ENCODE measurements at places on chromosomes 7 and 10.

DNA sequence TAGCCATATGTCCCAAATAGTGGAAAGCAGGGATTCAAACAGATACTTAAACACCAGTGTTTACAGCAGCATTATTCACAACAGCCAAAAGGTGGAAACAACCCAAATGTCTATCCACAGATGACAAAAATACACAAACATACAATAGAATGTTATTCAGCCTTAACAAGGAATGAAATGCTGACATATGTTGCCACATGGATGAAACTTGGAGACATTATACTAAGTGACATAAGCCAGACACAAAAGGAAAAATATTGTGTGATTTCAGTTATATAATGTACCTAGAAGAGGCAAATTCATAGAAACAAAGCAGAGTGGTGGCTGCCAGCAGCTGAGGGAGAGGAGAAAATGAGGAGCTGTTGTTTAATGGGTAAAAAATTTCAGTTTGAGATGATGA, 533.9 kb upstream of the FZD8 start:
- no peak for DNase-seq

GRCh38 chr7:24738577-24738976, 18.7 kb downstream of the GSDME start:
- DNase-seq = no peak

DNA sequence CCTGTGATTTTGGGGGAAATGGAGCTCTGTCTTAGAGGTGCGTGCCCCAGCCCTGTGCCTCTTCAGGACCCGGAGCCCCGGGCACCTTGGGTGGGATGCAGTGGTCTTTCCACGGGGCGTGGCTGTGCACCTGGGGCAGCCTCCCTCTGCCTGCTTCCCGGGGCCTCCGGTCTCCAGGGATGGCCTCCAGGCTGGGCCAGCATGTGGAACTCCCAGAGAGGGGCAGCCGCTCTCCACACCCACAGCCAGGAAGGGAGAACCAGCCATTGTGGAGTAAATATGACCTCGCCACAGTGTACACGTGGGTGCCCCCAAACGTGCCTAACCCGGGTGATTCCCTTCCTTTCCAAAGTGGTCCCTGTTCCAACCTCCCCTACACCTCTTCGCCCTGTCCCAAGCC, 52.6 kb downstream of the JAKMIP3 start:
- DNase-seq = no peak

DNA sequence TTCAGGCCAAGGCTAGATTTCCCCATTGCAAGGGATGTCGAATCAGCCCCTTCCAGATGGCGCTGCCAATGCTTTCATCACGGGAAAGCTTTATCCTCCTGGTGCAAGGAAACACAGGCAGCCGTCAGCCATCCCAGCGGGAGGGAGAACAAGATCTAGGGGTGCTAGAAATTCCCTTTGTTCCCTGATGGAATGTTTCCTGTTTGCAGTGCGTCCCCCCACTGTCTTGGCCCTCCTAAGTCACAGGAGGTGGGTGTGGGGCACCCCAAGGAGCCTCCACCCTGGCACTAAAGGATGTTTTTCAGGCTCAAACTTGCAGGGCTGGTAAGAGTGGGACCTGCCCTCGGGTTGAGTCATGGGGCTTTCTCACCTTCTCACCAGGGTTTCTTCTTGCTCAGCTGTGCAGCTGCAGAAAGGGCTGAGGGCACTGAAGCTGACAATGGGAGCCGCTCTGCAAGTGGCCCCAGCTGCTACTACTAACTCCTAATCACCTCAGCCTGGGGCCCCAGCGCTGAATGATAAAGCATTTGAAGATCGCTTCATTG, 103.6 kb downstream of the PRPF18 start:
- DNase-seq = no peak

DNA sequence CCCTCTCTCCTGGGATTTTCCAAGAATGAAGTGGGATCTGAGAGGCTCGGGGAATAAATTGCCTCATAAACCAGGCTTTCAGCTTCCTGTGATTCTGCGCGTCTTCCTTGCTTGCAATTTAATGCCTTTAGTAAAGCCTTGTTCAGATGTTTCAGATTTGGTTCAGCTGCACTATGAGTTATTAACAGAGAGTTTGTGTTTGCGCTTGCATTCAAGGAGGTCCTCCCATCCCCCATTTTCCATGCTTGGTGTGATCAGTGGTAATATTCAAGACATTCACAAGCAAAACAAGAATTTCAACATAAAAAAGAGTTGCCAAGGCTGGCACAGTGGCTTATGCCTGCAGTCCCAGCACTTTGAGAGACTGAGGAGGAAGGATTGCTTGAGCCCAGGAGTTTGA, 1068.9 kb downstream of the TYW1 start:
- no peak for DNase-seq

GRCh38 chr10:128657548-128657947, 531.3 kb upstream of the MKI67 start:
- no peak for DNase-seq

GRCh38 chr10:87750817-87751216, 67.2 kb downstream of the ATAD1 start:
- no peak for DNase-seq

DNA sequence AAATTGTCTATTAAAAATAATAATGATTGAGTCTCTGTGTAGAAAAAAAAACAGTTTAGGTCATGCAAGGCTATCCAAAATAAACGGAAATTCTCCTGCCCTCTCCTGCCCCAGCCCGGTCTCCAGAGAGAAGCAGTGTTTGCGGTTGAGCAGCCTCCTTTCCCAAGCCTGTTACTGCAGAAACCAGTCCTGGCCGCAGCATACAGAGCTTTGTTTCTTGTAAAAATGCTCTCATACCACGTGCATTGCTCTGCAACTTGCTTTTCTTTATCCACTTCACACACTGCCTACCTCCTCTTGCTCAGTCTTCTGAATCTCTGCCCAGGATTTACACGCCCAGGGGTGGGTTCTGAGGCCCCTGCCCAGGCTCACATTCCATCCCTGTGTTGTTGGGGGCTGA, 34.4 kb upstream of the CUL1 start:
- no peak for DNase-seq

DNA sequence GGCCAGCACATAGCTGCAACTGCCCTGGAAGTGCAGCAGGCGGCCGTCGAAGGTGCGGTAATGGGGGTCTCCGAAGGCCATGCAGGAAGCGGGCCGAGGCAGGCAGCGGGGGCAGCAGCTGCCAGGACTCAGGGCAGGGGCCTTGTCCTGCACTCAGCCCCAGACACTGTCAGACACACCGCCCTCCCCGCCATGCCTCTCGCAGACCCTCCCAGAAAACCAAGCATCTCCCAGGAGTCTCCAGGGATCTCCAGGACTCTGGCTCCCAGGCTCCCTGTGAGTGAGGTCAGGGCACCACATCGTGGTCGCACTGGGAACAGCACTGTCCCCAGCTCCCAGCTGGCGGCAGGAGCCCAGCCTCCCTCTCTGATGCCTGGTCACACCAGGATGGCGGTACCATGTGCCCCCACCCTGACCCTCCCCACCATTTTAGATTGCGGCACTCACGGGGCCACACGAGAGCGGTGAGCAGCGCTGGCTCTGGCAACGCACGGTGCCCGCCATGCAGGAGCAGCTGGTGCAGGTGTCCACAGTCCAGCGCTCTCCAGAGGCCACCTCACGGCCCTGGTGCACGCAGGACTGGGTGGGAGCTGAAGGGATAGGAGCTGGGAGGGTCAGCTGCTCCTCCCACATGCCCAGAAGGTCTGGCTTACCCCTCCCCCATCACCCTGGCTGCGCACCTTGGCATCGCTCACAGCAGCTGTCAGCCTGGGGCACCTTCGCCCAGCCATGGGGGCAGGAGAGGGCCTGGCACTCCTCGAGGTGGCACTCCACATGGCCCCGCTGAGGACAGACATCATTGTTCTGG, 17.5 kb downstream of the ATP6V1F start:
- DNase-seq = no peak

GRCh38 chr10:110165239-110165638, 42.2 kb upstream of the MXI1 start:
- DNase-seq = no peak

DNA sequence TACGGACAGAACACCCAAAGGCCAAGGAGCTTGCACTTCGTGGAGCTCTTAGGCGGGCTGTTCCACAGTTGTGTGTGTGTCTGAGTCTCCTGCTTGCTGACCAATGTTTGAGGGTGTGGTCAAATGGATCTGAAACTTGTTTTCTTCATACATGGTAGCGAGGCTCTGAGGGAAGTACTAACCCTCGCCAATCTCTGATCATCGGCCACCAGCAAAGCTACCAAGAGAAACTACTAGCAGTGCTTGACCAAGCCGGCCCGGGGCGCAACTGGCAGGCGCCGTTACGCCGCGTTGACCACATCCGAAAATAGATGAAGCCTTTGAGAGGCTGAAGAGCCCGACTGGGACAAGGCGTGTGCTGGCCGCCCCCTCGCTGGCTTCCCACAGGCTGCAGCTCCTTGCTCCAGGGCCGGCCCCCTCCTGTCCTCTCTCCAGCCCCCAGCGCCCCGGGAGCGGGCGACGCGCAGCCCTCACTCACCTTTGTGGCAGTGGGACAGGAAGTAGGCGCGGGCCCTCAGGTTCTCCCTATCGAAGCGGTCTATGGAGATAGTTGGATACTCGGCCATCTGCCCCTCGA, 384 bp downstream of the DCLRE1C start:
- DNase-seq = peak; percentile 25

GRCh38 chr7:7178081-7178480, 4.3 kb upstream of the C1GALT1 start:
- no peak for DNase-seq

DNA sequence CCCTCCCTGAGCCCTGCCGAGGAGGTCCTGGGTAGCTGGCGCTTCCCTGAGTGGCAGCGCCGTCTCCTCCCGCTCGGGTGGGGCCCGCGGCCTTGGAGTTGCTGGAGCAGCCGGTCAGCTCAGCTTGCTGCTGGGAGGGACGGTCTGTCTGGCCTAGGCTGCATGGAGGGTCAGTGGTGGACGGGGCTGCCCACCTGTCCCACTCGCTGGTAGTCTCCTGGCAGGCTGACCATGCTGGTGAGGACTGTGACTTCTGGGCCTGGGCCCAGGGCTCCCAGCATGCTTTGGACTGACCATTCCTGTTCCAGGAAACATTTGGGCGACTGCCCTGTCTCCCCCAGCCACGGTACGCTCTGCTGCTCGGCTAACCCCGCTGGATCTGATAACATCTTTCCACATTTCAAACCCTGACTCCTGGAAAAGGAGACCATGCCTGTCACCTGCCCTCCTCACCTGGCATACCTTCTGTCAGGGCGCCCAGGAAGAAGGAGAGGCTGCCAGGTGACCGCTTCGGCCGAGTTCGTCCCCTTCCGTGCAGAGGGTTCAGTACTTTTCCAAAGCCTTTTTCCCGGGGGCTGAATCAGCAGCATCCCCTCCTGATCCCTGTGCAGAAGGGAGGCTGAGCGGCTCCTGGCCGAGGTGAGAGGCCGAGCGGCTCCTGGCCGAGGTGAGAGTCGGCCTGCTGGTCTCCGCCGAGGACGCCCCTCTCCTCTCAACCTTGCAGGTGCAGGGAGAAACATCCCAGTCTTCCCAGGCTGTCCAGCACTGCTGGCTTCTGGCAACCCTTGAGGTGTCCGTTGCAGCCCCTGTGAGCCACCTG, 43.4 kb downstream of the FAM20C start:
- DNase-seq = no peak

GRCh38 chr10:50394832-50395231, 143.5 kb upstream of the ASAH2 start:
- DNase-seq = no peak

GRCh38 chr7:129561677-129562359, 49.7 kb upstream of the NRF1 start:
- DNase-seq = no peak

DNA sequence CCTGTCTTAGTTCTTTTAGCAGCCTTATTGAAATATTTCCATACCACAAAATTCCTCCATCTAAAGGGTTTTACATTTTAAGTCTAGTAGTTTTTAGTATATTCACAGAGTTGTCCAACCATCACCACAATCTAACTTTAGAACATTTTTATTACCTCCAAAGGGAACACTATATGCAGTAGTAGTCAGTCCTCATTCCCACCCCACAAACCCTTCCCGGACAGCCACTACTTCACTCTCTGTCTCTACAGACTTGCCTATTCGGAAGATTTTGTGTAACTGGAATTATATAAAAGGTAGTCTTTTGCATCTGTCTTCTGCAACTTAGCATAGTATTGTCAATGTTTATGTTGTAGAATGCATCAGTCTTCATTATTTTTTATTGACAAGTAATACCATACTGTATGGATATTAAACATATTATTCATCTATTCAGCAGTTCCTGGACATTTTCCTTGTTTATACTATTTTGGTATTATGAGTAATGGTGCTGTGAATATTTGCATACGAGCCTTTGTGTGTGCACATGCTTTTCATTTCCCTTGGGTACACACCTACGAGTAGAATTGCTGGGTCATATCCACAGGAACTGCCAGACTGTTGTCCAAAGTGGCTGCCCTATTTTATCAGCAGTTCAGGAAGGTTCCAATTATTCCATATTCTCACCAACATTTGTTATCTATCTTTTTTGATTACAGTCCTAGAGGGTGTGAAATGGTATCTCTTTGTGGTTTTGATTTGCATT, 60.9 kb upstream of the LANCL2 start:
- no peak for DNase-seq

DNA sequence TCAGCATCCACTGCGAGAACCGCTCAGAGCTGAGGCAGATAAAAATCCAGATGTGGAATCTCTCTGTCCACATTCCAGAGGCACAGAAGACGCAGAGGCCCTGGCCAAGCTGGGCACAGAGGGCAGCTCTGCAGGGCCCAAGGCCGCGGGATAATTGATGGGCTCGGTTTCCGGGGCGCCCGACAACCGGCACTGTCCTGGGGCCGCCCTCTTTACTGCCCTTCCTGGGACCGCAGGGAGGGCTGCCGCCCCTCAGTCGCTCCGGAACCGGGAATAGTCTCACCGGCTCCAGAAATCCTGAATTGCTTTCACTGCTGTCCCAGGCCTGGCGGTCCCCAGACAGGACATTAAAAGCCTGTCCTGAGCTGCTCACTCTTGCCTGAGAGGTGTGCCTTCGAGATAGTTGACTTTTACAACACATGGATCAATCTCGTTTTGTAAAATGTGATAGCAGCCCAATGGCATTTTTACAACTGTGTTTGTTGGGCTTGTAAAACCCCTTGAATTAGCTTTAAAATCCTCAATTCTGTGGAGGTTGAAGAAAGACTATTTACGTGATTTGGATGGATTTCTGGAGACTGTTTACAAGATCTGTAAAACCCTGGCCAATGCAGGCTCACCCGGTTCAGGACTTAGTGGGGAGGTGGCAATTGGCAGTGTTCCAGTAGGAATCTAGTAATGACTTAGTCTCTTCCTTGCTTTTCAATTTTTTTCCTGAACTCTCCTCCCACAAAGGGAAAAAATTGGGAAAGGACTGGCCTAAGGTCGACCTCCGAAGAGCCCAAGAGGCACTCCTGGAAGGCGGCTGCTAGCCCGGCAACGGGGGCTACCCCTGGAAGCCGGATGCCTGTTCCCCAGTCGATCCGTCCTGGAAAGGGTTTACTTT, 1.4 kb upstream of the HOXA6 start:
- no peak for DNase-seq

DNA sequence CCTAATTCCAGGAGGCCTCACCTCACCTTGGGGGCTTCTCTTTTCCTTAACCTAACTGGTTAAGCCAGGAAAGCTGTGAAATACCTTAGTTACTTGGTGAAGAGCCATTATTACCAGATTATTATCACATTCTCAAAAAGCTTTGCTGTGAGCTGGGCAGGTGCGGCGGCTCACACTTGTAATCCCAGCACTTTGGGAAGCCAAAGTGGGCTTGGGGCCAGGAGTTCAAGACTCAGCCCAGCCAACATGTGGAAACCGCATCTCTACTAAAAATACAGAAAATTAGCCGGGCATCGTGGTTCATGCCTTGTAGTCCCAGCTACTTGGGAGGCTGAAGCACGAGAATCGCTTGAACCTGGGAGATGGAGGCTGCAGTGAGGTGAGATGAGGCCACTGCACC, 102.4 kb upstream of the KLF6 start:
- no peak for DNase-seq

Data from GM18507 (cell line).